ENCODE measurements at places on chromosomes 13 and 19.

GRCh38 chr19:47111682-47112165 is 1.9 kb downstream of the ZC3H4 start:
- no peak for DNase-seq

GRCh38 chr13:59834801-59835200 is 328.9 kb downstream of the DIAPH3 start:
- DNase-seq, result no peak

DNA sequence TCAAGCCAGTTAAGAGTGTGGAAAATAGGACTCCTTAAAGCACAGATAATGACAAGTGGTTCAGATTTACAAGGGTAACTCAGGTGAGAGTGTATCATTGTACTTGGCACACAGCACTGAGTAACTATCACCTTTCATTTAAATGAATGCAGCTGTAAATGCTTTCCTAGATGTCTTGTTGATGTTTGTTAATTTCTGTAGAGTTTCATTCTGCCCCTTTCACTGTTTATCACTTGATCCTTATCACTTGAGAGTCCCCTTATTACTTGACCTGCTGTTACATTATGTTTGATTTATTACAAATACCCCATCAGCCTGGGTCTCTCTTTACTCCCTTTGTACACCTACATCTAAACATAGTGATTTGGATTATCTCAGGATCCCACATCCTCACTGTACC is 38.1 kb upstream of the ZNF527 start:
- no peak for DNase-seq

DNA sequence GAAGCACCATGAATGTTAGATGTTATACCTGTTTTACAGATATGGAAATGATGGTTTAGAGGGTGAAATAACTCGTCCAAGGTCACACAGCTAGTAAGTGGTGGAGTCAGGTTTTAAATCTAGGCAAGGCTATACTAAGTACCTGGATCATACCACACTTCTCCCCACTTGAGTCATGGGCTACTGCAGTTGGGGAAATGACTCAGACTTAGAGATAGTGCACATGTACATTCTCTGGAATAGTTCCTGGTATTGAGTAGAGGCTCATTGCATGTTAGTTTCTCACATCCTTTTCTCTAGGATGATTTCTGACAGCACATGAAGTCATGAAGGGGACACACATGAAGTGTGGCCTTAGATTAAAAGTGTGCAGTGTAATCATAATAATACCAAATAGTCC is 76.2 kb upstream of the TNFSF11 start:
- DNase-seq, result peak; percentile 92

GRCh38 chr19:38538386-38538785 is 79.4 kb downstream of the MAP4K1 start:
- no peak for DNase-seq
